ENCODE measurements at places on chromosomes 5 and 9.

GRCh38 chr5:171242521-171242920, 66.5 kb upstream of the TLX3 start:
- DNase-seq = no peak

- no peak for DNase-seq
Observed at GRCh38 chr5:54656261-54656728, 138.7 kb downstream of the SNX18 start.

- no peak for DNase-seq
Observed at GRCh38 chr9:79104951-79105350, 466.8 kb upstream of the TLE4 start.

- no peak for DNase-seq
Observed at GRCh38 chr5:169914766-169915165, 65.5 kb downstream of the INSYN2B start.

DNA sequence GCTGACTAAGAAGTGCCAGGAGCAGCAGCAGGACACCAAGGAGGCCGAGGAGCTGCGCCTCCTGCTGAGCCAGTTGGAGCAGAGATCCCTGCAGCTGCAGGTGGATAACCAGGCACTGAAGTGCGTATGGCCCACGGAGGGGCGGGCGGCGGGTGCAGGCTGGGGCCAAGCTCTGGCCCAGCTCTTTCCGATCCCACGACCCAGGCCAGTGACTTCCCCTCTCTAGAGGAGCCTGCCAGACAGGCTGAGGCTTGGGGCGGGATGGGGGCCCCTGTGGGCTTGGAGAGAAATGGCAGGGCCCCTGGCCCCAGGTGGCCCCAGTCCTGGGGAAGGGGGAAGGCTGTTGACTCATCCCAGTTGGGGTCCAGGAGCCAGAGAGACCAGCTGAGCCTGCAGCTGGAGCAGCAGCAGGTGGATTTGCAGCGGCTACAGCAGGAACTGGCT, 3.6 kb downstream of the PTRH1 start:
- no peak for DNase-seq

- DNase-seq = no peak
Observed at GRCh38 chr5:147617711-147618350, 108.0 kb upstream of the DPYSL3 start.

DNA sequence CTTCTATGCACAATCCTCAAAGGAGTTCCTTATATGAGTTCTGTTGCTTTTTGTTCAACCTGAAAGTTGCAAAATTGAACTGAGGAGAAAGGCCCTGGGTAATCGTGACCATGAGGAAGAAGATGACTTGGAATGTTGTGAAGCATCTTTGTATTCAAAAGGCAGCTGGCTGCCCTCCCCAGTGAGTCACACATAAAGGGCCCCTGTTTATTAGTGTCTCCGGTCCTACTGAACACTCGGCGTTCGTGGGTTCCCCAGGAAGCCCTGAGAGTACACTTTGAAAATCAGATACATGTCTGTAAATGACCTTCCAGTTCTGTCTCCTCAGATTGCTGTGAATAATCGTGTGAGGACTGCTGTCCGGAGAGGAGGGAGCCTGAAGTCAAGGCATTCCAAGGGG, 73.6 kb downstream of the C9orf153 start:
- no peak for DNase-seq

- no peak for DNase-seq
Observed at GRCh38 chr5:167233507-167234220, 1057.8 kb upstream of the WWC1 start.

- no peak for DNase-seq
Observed at GRCh38 chr5:77391240-77391765, 100.8 kb downstream of the WDR41 start.

- no peak for DNase-seq
Observed at GRCh38 chr5:93513298-93513697, 67.7 kb downstream of the NR2F1-AS1 start.

GRCh38 chr5:76525956-76526355, 97.2 kb downstream of the F2RL2 start:
- DNase-seq = no peak

DNA sequence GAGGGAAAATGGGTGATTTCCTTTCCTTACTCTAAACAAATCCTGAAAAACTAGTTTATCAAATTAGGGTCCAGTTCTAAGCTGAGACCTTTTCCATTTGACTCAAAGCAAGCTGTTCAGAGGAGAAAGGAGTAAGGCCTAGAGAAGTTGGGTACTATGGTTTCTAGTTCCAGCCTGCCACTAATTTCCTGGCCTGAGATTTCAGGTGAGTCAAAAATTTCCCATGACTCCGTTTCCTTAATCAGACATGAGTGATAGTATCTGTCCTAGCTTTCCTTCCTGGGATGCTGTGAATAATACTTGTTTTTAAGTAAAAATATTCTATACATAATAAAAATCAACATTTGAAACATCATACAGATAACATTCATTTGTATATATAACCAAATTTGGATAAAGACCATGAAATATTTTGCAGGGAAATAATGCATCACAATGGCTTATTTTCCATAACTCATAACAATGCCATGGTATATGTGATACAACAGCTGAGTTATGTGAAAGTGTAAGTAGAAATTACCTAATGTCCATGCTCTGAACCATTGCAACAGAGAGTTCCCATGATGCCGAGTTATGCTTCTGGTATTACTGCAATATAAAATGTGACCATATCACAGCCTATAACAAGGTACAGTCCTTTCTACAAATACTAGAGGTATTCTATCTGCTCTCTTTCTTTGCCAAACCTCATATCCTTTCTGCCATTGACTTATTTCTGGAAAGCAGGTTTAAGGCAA, 142.7 kb downstream of the MLLT3 start:
- DNase-seq = no peak

GRCh38 chr9:4062966-4063365, 236.9 kb downstream of the GLIS3 start:
- DNase-seq = no peak
